ENCODE measurements at places on chromosomes 16 and 17.

- no peak for DNase-seq
These were observed 2.4 kb downstream of the BRICD5 start for GRCh38 chr16:2208308-2208707.

- DNase-seq = no peak
These were observed 29.6 kb upstream of the ZFPM1 start for GRCh38 chr16:88423448-88423850.

DNA sequence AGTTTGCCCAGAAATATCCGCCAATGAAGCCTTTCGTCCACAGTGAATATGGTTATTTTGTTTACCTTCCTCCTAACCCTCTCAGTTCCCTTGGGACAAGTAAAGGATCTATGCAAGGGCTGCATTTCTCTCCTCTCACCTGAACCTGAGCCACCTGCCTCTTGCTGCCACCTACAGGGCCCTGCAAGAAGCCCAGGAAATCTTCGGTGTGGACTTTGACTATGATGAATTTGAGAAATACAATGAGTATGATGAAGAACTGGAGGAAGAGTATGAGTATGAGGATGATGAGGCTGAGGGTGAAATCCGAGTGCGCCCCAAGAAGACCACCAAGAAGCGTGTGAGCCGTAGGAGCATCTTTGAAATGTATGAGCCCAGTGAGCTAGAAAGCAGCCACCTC lies 14.0 kb downstream of the SUPT6H start:
- DNase-seq = no peak

- DNase-seq = no peak
These were observed 76.4 kb upstream of the RCVRN start for GRCh38 chr17:9981344-9981915.

- no peak for DNase-seq
These were observed 5.9 kb downstream of the BAIAP2 start for GRCh38 chr17:81040791-81041337.

GRCh38 chr16:49200223-49200820 lies 81.3 kb downstream of the CBLN1 start:
- no peak for DNase-seq

DNA sequence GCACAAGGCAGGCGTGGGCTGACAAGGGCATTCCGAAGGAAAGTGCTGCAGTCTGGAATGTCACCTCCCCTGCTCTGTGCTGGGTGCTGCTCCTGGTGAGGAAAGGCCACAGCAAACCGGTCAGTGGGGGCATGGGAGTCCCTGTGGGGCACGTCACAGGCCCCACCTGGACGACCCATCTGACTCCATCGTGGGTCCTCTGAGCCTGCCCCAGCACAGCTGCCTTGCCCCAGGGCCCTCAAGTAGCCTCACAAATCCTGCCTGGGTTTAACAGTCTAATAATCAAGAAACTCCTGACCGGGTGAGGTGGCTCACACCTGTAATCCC lies 2.8 kb upstream of the MYO15B start:
- no peak for DNase-seq

DNA sequence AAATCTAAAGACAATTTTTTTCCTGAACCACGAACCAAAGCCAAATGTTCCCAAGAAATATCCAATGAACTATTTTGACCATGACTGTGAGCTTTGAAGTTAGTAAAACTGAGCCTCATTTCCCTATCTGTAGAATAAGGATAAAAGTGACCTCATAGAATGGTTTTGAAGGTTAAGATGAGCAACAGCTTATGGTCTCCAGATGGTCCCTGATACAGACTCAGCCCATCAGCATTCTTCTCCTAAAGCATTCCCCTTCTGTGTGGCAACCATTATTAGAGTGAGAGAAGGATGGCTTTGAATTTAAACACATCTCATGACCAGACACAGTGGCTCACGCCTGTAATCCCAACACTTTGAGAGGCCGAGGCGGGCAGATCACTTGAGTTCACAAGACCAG lies 70.1 kb downstream of the COPRS start:
- no peak for DNase-seq

GRCh38 chr17:78759969-78760352 lies 22.1 kb downstream of the CYTH1 start:
- no peak for DNase-seq

- DNase-seq = peak; percentile 2
These were observed 91.8 kb downstream of the RGS9 start for GRCh38 chr17:65228734-65229620.

GRCh38 chr16:55308973-55309372 lies 15.0 kb upstream of the IRX6 start:
- no peak for DNase-seq

DNA sequence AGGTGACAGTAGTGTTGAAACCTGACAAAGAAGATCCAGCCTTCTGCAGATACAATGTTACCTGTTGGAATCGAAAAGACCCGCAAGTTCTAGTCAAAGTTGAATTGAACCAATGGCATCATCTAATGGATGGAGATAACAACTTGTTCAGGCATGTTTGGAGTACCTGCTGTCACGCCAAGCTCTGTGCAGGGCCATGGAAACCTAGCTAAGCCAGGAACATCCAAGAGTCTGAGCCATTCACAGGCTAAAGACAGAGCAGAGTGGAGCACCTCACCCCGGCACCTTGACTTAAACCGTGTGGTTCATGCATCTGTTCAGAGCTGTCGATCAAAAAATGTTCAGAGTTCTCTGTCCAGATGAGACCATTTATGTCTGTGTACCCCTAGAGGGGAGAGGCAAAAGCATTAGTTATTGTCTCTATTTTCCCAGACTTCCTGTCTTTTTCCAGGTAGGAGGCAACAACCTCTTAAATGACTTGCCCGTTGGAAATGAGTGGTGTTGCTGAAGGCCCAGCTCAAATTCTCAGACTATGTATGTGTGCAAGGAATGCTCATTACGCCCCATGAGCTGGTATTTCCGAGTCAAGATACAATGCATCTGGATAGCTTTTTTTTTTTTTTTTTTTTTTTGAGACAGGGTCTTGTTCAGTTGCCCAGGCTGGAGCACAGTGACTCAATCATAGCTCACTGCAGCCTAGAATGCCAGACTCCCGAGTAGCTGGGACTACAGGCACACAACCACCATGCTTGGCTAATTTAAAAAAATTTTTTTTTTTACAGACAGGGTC lies 44.9 kb upstream of the XYLT1 start:
- no peak for DNase-seq

DNA sequence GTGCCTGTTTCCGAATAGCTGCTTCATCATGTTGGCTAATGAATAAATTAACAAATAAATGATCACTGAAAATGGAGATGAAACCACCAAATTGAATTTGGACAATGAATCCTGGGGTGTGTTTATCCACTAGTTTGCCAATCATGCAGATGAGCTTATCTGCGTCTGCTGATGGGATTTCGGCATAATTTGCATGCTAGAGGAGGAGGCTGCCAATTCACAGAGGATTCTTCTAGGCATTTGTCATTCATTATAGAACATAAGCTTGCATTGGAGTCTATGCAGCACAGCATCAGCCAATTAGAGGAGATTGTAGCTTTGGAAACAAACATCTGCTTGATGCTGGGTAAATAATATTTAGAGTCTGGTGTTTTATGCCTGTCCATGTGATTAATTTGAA lies 123.1 kb downstream of the NPIPB5 start:
- no peak for DNase-seq

GRCh38 chr16:4239682-4240175 lies 2.2 kb downstream of the SRL start:
- no peak for DNase-seq

DNA sequence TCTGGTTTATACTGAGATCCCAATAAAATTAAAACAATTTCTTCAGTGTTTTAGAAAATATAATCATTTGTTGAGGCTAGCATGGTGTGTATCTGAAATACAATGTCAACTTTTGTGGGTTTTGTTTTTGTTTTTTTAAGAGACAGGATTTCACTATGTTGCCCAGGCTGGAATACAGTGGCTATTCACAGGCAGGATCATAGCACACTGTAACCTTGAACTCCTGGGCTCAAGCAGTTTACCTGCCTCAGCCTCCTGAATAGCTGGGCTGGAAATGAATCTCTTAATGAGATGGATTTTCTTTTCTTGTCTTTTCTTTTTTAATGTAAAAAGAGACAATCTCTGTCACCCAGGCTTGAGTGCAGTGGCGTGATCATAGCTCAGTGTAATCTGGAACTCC lies 12.1 kb downstream of the DDX42 start:
- DNase-seq = no peak

DNA sequence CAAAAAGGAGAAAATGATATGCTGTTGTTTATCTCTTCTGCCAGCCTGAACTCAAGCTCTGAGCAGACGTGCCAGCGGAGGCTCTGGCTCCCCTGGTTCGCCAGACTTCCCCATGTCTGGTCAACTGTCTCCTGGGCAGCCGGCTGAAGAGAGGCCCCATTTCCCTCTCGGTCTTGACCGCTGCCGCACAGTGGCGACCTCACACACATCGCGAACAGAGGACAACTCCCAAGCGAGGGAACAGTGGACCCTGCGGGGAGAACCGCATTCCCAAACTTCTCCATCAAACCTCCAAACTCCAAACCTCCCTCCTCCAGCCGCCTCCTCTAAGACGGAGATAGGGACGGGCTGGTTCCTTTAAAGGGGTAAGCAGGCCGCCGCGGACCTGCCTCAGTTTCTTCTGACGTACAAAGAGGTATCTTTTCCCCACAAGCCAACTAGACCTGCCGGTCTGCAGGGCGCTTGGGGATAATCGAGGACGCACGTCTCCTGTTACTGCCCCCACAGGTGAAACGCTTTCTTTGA lies 24.9 kb upstream of the RFFL start:
- no peak for DNase-seq

- no peak for DNase-seq
These were observed 47.8 kb downstream of the ANKFY1 start for GRCh38 chr17:4215882-4216570.

DNA sequence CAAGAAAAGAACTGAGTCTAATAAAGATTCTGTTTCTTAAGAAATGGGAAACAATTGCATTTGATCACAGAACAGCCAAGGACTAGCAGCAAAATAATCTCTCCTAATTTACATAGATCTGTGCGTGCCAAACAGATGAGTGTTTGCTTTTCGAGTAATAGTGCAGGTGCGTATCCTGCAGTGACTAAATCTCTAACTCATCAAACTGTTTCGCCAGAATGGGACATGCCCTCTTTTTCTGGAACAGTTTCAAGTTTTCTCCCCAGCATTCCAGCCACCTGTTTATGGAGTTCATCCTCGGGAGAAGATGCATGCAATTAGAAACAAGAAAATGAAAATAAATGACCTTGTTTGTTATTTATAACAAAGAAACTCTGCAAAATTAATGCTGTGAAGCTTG lies 5.7 kb upstream of the TOX3 start:
- DNase-seq = no peak

DNA sequence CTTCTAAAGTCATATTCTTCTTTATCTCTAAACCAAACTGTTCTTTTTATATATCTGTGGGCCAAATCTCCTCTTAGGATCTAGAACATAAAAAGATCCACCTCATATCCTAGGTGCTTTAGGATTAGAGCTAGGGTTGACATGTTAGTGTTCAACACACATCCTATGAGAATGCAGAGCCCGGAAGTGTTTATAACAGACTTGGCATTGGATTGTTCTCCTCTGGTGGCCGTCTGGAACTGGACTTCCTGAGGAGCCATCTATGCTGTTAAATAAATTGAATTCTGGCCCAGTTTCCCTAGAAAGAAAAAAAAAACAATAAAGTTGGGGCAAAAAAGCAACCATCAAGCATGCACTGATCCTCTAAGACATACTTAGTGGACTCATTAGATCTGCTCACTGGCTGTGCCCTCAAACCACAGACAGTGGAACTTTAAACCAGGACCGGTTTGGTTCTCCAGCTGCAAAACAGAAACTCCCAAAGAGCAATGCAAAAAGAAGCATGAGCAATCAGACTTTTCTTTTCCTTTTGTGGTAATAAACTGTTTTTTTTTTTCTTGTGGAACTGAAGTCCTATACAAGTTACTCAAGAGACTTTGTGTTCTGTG lies 182.5 kb downstream of the ZNF18 start:
- no peak for DNase-seq

- DNase-seq = no peak
These were observed 1.4 kb downstream of the CD19 start for GRCh38 chr16:28933171-28933570.

DNA sequence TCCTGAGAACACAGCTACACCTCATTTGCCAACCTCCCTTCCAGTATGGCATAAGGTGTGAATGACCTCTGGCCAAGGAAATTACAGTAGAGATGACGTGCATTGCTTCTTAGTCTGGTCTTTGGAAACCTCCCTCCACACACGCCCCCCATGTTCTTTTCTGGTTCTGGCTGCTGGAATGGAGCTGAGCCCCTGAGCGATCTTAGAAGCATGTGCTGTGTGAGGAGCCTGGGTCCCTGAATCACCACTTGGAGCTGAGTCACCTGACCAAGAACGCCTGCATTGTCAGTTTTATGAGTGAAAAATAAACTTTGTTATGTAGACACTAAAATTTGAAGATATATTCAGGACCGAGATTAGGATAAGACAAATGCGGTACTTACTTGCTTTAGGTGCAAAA lies 51.4 kb downstream of the HS3ST3A1 start:
- no peak for DNase-seq

GRCh38 chr16:84144209-84144858 lies 643 bp downstream of the HSDL1 start:
- peak; percentile 11 for DNase-seq

GRCh38 chr17:13596241-13596923 lies 5.3 kb downstream of the HS3ST3A1 start:
- no peak for DNase-seq

- no peak for DNase-seq
These were observed 8.7 kb downstream of the CAMKK1 start for GRCh38 chr17:3884188-3884587.

GRCh38 chr17:47980541-47980940 lies 9.6 kb downstream of the CDK5RAP3 start:
- no peak for DNase-seq

GRCh38 chr17:69878661-69879060 lies 196.4 kb upstream of the KCNJ16 start:
- DNase-seq = no peak

DNA sequence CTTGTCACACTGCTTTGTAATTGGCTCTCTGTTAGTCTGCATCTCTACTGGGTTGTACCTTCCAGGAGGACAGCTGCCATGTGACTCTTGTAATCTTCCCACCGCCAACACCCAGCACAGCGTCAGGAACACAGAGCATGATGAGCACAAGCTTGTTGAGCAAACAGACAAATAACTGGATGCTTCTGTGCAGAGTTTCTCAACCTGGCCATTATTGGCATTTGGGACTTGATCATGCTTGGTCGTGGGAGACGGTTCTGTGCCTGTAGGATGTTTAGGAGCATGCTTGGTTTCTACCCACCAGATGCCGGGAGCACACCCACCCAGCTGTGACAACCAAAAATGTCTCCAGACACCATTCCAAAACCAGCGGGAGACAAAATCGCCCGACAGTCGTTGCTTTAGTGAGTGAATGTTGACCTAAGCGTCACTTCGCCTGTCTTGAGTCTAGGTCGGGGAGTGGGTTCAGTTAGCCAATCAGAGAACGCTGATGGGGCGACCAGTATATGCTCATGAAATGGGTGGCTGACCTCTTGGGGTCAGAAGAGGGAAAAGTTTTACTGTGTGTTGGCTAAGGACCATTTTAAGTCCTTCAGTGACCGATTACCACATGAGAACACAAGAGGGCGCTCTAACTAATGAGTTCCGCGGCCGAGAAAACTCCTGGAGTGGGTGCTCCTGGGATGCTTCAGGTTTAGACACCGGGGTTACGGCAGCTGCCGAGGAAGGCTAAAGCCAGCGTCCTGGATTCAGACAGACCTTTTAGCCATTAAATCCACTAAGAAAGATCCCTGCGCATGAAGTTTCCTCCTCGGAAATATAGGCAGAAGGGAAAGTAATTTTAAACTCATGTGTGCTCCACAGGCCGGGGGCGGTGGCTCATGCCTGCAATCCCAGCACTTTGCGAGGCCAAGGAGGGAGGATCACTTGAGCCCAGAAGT lies 57.8 kb upstream of the TEX2 start:
- DNase-seq = peak; percentile 31
